Motor neuron (in vitro differentiated cells): ENCODE measurements at places on chromosomes 3 and 15. TPM values are rescaled to one million over a fixed set of nuclear protein-coding genes. Genes with fewer than 3 reads are reported as not detected.
A peak's percentile ranks its signal among the peaks of the same experiment; 100 is the strongest.

DNA sequence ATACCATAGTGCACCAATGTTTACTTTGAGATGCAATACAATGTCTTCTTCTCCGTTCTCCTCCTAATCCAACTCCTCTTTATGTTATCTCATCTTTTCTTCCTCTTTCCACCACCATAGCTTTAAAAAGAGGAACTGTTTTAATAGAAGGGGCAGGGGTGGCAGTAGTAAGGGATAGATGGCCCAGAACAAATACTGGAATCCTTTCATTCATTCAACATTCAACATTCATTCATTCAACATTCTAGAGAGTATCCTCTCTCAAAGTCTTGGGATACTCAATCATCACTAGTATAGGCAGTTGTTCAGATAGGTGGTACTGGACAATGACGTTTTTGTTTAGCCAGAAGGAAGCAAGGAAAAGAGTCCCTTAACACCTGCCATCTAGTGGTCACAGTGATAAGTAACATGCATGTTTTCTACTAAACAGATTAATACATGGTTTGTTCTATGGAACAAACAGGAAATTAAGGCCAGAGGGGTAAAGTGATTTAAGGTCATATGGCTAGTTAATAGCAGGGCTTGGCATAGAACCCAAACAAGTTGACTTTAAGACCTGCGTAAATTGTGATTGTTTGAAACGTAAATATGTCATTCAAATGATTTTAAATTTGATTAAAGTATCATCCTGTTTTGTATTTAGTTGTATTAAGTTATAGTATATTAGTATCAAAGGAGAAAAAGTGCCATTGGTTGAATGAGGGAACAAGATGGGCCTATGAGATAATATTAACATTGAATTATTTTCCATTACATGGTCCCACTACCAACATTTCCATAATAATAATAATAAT lies 26.9 kb upstream of the EHHADH start:
- peak; percentile 11 for ATAC-seq

GRCh38 chr3:43077261-43077660 lies 28.6 kb downstream of the POMGNT2 start:
- ATAC-seq, result no peak

DNA sequence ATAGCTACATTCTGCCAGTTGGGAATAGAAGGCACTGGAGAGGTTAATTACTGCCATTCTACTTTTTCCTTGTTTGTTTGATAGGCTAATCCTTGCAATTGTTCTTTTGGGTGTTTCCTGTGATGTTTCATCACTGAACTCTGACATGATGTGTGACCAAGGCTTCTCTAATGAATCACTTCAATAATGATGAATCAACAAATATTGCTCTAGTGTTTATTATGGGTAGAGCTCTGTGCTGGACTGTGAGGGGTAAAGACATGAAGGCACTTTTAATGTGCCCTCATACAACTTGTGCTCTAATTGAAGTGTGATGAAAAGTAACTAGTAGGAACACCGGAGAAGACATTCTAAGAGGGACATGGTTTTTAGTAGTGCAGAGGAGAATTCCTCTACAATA lies 233.6 kb downstream of the WDR72 start:
- ATAC-seq, result no peak

- ATAC-seq, result no peak
Observed at GRCh38 chr15:39365161-39365560, 215.7 kb upstream of the THBS1 start.

- ATAC-seq, result no peak
Observed at GRCh38 chr15:49831206-49831965, 210.5 kb downstream of the DTWD1 start.

DNA sequence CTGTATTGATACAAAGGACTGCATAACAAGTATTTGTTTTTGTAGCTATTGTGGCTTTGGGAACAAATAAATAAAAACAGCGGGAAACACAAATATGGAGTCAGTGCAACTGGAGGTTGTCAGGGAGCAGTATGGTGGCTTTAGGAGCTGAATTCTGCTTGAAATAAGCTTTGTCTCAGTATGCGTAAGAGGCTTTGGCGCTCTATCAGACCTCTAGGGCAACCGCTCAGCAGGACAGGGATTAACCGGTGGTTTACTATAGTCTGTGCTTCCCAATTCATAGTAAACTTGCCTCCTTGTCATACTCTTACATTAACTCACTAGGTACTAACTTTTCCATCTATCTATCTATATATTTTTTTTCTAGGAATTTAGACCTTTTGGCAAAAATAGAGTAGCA lies 104.6 kb downstream of the ZIC1 start:
- ATAC-seq, result no peak

GRCh38 chr15:89794627-89795241 lies 18.6 kb downstream of the MESP2 start:
- no peak for ATAC-seq

DNA sequence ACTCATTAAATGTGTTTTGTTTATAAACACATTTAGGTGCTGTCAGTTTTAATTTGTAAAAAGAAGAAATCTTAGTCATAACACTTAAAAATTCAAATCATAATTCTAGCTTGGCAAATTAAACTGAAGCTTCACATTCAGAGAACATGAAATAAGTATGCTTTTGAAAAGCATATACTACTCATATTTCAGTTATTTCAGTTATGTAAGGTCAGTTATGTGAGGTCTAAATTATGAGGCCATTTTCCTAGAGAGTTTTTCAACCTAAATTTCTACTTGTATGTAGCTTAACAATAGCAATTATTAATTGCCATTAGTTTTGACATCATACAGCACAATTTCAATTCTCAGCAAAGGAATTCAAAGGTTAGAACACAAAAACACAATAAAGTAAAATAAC lies 465.0 kb downstream of the PLOD2 start:
- no peak for ATAC-seq

GRCh38 chr3:185858502-185859225 lies 33.8 kb upstream of the IGF2BP2 start:
- no peak for ATAC-seq

DNA sequence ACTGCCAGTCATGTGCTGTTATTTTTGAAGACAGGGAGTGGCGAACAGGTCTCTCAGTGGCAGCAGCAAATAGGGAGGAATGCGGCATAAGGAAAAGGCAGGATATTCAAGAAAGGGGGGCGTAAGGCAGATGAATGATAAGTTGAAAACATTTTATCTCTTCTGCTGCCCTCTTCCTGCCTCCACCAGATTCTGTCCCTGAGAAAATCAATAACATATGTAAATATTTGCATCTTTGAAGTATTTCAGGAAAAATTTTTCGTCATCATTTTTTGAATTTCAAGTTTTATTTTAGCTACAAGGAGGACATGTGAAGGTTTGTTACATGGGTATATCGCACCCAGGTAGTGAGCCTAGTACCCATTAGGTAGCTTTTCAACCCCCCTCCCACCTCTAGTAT lies 616.7 kb downstream of the MCTP2 start:
- ATAC-seq, result no peak

DNA sequence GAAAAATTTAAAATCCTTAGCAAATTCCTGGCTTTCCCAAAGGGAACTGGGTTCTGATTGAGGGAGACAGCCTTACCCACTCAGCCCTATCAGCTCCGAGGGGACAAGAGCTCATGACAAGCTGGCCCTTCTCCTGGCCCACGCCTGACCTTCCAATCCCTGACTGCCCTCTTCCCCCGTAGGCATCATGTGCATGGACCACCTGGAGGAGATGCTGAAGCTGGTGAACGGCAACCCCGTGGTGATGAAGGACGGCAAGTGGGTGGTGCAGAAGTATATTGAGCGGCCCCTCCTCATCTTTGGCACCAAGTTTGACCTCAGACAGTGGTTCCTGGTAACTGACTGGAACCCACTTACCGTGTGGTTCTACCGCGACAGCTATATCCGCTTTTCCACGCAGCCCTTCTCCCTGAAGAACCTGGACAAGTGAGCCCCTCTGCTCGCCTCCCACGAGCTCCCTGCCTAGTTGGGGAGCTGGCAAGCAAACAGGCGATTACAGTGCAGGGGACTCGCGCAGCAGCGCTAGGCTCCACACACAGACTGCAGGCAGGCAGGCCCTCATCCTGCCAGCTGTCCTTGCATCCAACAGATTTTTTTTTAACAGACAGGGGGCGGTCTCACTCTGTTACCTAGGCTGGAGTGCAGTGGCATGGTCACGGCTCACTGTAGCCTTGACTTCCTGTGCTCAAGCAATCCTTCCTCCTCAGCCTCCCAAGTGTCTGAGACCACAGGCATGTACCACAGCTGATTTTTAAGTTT lies 16.8 kb downstream of the RPUSD3 start:
- ATAC-seq, result peak; percentile 69

GRCh38 chr15:59304034-59304795 lies 68.5 kb downstream of the MYO1E start:
- ATAC-seq, result no peak

The SLC6A1 gene
- total RNA-seq, result 8.8 and 12.5 TPM in 2 replicates

The VIPR1 gene
- 0.41 and 0.54 TPM in 2 replicates for total RNA-seq

The BBX gene
- total RNA-seq, result 61.6 and 72.7 TPM in 2 replicates

The GOLGA8O gene
- total RNA-seq, result 0.14 TPM in 1 of 2 replicates, not detected in the other

The SNX33 gene
- total RNA-seq, result 2.7 and 3.0 TPM in 2 replicates
